Small intestine (tissue), 16 donors: ENCODE measurements at places on chromosomes 6 and 20. TPM values are rescaled to one million over a fixed set of nuclear protein-coding genes. Genes with fewer than 3 reads are reported as not detected.

IL20RA gene
- polyA plus RNA-seq, result 1.0 TPM

SYTL3 gene
- 5.7 TPM for polyA plus RNA-seq

CTCFL gene
- polyA plus RNA-seq, result 0.03 TPM

CRISP3 gene
- polyA plus RNA-seq, result not detected

CFB gene
- polyA plus RNA-seq, result 89.0 TPM

SGK2 gene
- polyA plus RNA-seq, result 17.6 TPM

- no peak for DNase-seq
These were observed 96.2 kb upstream of the RNF217 start for GRCh38 chr6:124866040-124866439.

DNA sequence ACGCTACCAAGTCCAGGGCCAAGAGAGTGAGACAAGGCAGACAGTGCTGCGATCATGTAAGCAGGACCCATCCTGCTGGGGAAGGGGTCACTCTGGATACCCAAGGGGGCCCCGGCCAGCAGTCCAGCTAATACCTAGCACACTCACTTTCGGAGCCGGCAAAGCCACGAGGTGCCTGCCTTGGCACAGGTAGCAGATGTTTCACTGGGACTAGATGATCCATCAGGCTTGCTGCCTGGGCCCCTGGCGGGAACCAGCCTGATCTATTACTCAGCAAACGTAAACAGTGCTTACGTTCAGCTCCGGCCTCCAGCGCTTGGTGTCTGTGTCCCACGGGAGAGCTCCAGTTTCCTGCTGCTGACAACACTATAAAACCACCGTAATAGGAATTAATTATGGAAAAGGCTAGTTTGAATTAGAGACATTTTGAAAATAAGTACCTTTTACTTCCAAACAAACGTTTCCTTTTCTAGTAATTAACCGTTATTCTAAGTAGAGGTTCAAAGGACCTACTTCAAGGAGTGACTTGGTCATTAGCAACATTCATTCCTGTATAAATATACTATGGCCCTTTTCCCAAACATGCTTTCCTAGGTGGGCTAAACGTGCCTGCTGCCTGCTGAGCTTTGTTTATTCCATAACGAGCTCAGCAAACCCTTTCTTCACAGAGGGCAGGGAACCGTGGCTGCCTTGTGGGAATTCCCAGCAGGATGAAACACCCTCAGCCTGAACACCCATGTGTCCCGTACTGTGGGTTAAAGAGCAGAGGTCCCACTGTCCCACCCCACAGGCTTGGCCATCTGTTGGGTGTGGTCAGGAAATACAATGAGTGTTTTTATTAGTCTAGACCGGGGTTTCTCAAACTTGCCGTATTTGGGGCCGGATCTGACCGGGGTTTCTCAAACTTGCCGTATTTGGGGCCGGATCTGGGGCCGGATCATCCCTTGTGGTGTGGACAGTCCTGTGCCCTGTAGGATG is 18.4 kb downstream of the SLC22A23 start:
- DNase-seq, result peak; percentile 46

DNA sequence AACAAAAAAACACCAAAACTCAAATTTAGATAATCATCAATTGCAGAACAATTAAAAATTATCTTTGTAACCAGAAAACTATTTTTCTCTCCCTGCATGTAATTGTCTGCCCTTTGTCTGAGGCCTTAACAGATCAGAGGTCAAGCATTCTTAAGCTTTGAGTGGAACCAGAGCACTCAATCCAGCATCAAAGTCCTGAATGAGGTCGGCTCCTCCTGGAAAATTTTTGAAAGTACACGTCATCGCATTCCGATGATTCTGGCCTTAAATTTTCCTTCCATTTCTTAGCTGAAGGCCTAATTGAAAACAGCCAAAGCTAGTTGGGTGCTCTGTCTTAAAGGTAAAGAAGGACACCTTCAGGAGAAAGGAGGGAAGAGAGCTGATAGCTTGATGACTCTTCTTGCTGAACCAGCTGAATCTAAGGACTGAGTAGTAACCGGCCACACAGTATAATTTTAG is 510.2 kb upstream of the SULF2 start:
- DNase-seq, result peak; percentile 23

GRCh38 chr6:168155821-168156741 is 77.1 kb upstream of the FRMD1 start:
- peak; percentile 75 for DNase-seq

GRCh38 chr20:46541229-46541935 is 9.1 kb downstream of the OCSTAMP start:
- DNase-seq, result no peak

- DNase-seq, result peak; percentile 46
These were observed 182.5 kb downstream of the MAFB start for GRCh38 chr20:40506537-40506939.

DNA sequence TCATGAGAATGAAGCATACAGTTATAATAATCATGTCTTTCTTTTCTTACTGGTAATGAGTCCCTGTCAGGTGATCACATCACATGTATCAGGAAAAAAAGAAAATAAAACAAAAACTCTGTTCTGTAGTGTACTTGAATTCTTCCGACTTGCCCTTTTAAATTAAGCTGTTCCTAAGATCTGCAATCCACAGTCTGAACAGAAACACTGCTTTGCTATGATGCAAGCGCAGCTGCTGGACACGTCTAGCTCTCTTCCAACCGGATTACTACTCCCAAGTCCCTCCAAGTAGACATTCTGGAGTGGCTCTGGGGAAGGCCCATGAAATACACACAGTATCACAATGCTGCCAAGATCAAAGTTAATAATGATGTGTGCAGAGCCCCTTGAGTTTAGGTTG is 83.7 kb downstream of the FYN start:
- DNase-seq, result no peak

DNA sequence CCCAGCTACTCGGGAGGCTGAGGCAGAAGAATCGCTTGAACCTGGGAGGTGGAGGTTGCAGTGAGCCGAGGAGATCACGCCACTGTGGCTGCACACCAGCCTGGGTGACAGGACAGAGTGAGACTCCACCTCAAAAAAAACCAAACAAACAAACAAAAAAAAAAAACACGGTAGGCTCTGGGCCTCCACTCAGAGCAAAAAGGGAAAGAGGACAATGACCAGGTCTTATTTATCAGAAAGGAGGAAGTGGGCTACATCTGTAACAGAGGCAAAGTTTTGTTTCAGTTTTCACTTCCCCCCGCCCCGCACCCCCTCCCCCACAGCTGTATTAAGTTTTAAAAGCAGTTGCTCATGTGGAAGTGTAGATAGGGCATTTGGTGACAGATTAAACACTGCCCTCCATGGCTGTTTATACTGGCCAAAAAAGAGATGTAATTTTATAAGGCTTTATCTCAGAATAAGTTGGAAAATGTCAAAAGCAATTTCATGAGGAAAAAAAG is 114.6 kb downstream of the RCAN2 start:
- no peak for DNase-seq

- peak; percentile 68 for DNase-seq
These were observed 64.1 kb downstream of the FAM50B start for GRCh38 chr6:3913077-3913957.

DNA sequence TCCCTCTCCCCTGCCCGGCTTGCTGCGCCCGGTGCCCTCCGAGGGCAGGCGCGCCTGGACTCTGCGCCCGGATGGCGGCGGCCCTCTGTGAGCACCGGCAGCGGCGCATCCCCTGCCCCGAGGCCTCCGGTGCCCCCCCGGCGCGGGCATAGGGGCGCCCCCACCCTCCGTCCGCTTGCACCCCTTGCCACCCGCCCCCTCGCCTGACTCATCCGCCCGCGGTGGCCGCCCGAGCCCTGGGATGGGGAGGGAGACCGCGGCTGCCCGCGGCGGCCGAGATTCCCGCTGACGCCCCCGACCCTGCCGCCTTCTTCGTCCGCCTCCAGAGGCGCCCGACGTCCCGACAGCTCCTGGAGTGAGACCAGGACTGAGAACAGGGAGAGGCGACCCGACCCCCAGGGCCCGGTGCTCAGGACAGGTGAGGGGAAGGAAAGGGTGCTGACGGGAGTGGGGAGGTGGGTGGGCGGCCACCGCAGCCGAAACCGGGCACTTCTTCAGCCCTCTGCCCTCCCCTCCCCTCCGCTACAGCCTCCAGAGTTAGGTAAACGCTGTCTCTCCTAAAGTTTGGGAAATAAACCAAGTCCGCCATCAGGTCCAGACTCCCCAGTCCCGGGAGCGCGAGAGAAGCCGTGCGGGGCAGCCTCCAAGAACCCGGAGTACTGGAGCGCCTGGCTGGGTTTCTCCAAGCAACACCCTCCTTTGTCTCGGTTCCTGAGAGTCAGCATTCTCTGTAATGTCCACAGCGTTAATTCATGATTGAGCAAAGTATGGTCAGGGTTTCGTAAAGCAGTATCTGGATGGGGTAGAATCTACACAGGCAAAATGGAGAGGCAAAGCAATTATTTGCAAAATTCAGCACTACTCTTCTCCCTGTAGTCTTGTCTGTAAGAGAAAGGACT is 539 bp downstream of the TMEM200A start:
- no peak for DNase-seq

GRCh38 chr6:22328474-22328873 is 31.6 kb upstream of the PRL start:
- DNase-seq, result no peak

DNA sequence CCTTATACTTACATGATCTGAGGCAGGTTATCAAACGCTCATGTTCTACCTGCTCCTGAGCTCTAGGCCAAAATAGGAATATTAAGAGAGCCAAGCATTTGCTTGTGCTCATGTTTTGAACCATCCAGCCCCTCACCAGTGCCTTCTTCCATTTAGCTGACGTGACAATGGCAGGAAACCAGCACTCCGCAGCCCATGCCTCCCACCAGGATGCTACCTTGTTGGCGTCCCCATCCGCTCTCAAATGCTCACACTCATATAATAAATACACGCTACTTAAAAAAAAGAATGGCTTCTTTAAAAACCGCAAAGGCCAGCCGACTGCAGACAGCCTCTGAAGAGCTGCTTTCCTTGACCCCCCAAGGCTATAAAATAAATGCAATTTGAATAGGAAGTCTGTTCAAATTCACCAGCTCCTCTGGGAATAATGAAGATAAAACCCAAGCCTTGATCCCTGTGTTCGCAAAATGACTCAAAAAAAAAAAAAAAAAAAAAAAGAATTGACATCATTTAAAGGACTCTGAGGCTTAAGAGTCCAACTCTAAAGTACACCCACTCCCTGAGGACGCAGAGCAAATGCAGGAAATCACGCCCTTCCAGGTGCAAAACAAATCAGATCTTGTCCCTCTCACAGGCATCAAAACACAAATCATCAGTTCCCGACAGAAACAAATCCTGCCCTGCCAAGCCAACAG is 29.0 kb downstream of the RNASET2 start:
- no peak for DNase-seq

DNA sequence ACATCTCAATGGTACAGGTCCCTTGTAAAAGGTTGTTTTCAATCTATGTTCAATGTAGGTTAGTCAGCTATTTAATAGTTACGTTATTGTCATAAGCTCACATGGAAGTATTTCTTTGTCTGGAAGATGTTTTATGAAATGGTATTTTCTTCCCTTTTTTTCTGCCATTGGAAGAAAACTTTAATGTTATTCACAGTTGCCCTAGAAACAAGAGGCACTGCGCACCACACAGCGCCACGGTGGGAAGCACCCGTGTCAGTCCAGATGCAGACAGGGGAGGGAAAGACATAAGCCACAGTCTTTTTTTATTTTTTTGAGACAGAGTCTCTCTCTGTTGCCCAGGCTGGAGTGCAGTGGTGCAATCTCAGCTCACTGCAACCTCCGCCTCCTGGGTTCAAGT is 82.1 kb downstream of the GCNT2 start:
- no peak for DNase-seq

- DNase-seq, result no peak
These were observed 5.5 kb downstream of the HLA-DQA1 start for GRCh38 chr6:32642720-32643106.

DNA sequence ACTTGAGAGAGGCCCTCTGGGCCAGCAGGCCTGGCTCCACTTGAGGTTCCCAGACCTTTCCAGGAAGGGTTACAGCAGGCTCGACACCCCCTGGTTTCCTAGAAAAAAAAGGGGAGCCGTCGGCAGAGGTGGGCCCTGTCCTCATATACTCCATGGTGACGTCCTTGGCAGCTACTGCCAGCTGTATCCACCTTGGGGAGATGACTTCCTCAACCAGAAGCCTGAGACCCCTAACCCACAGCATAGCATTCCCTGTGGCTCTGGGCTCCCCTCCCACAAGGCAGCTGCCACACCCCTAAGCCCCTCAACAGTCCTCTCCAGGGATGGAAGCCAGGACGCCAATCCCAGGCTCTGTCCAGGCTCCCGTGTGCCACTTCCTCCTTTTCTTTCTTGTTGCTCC is 294.8 kb downstream of the CDC5L start:
- DNase-seq, result no peak

GRCh38 chr6:119483908-119484307 is 134.3 kb upstream of the MAN1A1 start:
- no peak for DNase-seq

- DNase-seq, result no peak
These were observed 144.8 kb upstream of the SUPT3H start for GRCh38 chr6:45522486-45522885.
